Activated B cell treated with CpG ODN at 0.5 μM for 24 hours (primary cell): ENCODE measurements at places on chromosomes 12 and 14.

GRCh38 chr12:6970096-6970527, 352 bp downstream of the PHB2 start:
- no peaks in the 10 kb centered on the region for H3K27me3 ChIP-seq
- H3K4me3 ChIP-seq = peak overlapping the region; percentile 100
- no peak for DNase-seq

- no peak for DNase-seq
- H3K4me3 ChIP-seq = no peak overlapping the region
- no peak overlapping the region for H3K27ac ChIP-seq
- no peaks in the 10 kb centered on the region for H3K4me1 ChIP-seq
- H3K36me3 ChIP-seq = peaks cover 43% of the 10 kb centered on the region
- no peaks in the 10 kb centered on the region for H3K27me3 ChIP-seq
Measured at GRCh38 chr12:123696646-123697045, 15.5 kb upstream of the ATP6V0A2 start.

DNA sequence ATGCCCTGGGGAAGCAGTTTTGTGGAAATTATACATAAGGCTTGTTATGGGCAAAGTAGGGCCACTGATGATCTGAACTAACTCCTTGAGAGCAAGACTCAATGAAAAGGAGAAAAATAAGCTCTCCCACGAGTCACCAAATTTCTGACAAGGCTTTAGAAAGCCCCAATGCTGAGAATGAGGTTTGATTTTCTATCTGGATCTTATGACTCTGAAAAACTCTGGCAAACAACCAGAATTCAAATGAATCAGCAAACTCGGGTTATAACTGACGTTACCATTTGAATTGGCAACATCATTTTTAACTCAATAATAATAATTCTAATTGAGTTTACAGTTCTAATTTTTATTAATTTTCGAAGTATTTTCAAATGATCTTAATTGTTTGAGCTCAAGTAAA, 79.1 kb downstream of the KCNK10 start:
- H3K36me3 ChIP-seq = no peaks in the 10 kb centered on the region
- H3K4me1 ChIP-seq = no peaks in the 10 kb centered on the region
- H3K4me3 ChIP-seq = no peak overlapping the region

DNA sequence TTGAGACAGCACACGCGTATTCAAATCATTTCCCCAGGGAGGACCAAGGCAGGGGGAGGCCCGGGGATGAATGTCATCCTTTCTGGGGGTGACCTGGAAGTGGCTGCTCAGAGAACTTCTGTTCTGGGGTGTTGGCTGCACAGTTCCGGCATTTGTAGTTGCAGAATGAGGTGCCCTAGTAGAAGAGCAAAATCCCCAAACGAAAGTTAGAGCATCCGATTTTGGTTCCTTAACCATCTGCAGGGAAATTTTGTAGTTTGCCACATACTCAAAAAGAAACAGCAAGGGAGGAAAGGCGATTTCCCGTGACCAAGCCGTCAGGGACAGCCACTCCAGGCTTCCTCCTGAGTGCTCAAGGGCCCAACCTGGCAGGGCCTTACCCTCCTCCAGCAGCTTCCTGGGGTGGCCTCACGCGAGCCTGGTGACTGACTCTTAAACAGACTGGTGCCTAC, 13.0 kb upstream of the TRAF3 start:
- peak overlapping the region; percentile 62 for H3K4me3 ChIP-seq
- no peaks in the 10 kb centered on the region for H3K27me3 ChIP-seq
- H3K36me3 ChIP-seq = no peaks in the 10 kb centered on the region
- H3K27ac ChIP-seq = peak overlapping the region; percentile 88
- peak; percentile 42 for DNase-seq

- H3K36me3 ChIP-seq = peaks cover 8% of the 10 kb centered on the region
- H3K27ac ChIP-seq = no peak overlapping the region
- DNase-seq = no peak
Measured at GRCh38 chr12:107017042-107017441, 30.1 kb upstream of the MTERF2 start.

GRCh38 chr14:92481811-92482555, 31.6 kb upstream of the RIN3 start:
- H3K4me1 ChIP-seq = no peaks in the 10 kb centered on the region
- H3K27ac ChIP-seq = no peak overlapping the region
- H3K36me3 ChIP-seq = no peaks in the 10 kb centered on the region
- peaks cover 27% of the 10 kb centered on the region for H3K27me3 ChIP-seq

DNA sequence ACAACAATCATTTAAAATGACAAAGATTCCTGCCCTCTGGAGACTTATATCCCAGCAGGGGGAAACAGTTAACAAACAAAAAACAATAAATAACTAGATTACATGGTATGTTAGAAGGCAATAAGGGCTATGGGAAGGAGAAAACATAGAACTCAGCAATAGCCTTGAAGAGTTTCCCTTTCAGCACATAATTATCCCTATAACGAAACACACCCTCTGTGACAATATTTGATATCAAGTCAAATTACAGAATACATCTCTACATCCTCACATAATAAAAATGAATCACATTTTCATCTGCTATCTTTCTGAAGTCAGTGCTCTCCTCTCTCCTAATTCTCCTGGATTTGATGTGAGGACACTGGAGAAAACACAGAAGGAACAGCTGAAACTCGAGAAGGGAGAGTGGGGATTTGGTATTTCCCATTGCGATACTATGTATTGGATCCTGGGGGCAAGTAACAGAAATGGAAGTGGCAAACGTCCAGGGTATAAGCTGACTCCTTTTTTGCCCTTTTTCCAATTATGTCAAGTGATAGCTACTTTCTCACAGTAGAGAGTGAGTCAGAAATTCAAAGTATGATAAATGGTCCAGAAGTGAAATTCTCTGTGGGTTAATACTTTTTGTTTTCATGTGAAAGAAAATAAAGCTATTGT, 9.7 kb upstream of the PTGER2 start:
- peaks cover 10% of the 10 kb centered on the region for H3K27me3 ChIP-seq
- no peaks in the 10 kb centered on the region for H3K36me3 ChIP-seq
- DNase-seq = no peak
- no peaks in the 10 kb centered on the region for H3K4me1 ChIP-seq

DNA sequence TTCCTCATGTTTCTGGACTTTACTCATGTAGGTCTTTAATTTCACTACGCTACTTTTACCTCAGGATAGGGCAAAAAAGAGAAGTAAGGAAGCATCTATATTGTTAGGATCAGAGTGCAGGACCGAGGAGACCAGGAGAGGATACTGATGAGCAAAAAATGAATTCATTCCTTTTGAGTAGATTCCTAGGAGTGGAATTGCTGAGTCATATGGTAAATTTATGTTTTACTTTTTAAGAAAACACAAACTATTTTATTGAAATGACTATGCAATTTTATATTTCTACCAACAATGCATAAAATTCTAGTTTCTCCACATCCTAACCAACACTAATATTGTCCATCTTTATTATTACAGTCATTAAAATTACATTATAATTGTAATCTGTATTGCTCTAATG, 50.8 kb upstream of the GARIN6 start:
- no peak for DNase-seq
- H3K4me1 ChIP-seq = no peaks in the 10 kb centered on the region
- no peak overlapping the region for H3K27ac ChIP-seq
- H3K27me3 ChIP-seq = no peaks in the 10 kb centered on the region

DNA sequence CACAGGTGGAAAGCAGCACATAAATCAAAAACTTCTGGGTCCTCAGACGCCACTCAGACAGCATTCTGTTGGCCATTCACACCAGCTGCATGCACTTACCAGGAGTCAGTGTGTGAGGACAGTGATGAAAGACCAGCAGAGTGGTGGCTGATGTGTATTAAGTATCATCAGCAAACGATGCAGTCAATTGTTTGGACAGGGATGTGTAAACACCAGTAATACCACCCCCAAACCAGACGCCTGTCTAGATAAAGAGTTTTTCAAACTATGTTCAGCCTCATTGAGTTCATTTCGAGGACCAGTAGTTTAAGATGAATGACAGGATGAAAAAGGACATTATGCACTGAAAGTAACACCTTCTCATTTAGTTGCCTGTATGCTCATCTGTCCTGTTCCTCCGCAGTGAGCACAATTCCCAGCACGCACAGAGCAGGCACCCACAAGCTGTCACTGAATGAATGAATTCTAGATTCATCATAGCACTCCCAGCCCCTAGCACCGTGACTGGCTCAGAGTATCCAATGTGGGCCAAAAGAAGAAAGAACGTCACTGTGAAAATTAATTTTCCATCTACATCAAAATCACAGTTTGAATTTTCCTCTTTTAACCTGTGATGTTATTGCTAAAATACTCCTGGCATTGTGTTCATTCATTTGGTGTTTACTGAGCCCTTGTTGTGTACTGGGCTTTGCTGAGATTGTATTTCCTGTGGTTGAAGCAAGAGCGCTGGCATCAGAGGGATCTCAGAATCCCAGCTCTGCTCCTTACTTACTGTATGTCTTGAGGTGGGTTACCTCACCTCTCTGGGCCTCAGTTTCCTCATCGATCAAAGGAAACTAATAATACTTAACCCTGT, 124.8 kb upstream of the NOS1 start:
- DNase-seq = no peak
- no peaks in the 10 kb centered on the region for H3K36me3 ChIP-seq
- H3K27me3 ChIP-seq = peaks cover 1% of the 10 kb centered on the region
- H3K4me3 ChIP-seq = no peak overlapping the region
- H3K27ac ChIP-seq = no peak overlapping the region

GRCh38 chr14:55921511-55921910, 196.7 kb upstream of the PELI2 start:
- H3K27ac ChIP-seq = no peak overlapping the region
- H3K27me3 ChIP-seq = peaks cover 4% of the 10 kb centered on the region
- no peaks in the 10 kb centered on the region for H3K36me3 ChIP-seq

GRCh38 chr12:26884765-26885576, 52.0 kb upstream of the ITPR2 start:
- H3K4me3 ChIP-seq = peak overlapping the region; percentile 76
- H3K27me3 ChIP-seq = no peaks in the 10 kb centered on the region
- H3K36me3 ChIP-seq = no peaks in the 10 kb centered on the region

DNA sequence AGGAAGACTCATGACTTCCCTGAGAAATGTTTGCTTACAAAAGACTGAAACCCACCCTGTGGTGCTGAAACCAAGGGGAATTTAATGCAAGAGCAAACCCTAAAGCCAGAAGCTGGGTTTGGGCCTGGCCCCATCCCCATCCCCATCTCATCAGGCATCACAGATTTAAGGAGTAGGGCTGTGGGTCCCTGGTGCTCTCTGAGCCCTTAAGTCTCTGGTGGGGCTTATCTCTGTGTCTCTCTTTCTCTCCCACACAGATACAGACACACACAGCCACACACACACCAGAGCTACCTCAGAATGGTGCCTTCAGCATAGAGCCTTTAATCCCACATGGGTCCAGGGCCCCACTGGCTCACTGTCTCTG, 237.1 kb downstream of the SLC41A2 start:
- peak overlapping the region; percentile 75 for H3K4me3 ChIP-seq
- DNase-seq = no peak
- H3K27me3 ChIP-seq = no peaks in the 10 kb centered on the region
- H3K27ac ChIP-seq = peak overlapping the region; percentile 77
- peaks cover 6% of the 10 kb centered on the region for H3K36me3 ChIP-seq

DNA sequence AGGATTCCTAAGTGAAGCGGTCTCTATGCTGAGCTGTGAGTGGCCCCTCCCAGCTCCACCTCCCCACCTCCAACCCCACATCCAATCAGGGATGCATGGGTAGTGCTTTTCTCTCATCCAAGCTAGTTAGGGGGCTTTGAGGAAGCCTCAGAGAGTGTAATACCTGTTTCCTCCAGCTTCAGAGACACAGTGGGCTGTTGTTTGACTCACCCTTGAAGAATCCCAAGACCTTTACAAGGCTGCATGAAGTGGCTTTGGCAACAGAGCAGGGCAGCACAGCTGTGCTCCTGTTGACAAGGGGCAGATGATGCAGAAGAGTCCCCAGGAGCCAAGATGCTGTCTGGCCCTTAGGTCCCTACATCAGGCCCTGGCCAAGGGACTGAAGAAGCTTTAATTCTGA, 27.1 kb upstream of the CLMN start:
- H3K27ac ChIP-seq = no peak overlapping the region
- DNase-seq = no peak
- no peaks in the 10 kb centered on the region for H3K4me1 ChIP-seq
- H3K4me3 ChIP-seq = no peak overlapping the region
- H3K27me3 ChIP-seq = peaks cover 11% of the 10 kb centered on the region
- no peaks in the 10 kb centered on the region for H3K36me3 ChIP-seq
